Aorta (tissue), 5 donors: ENCODE measurements at places on chromosomes 5 and 9. TPM values are rescaled to one million over a fixed set of nuclear protein-coding genes. Genes with fewer than 3 reads are reported as not detected.

The PAEP gene
- total RNA-seq, result not detected

The SLC34A3 gene
- total RNA-seq, result not detected

- DNase-seq, result no peak
These were observed 39.7 kb downstream of the ADGRV1 start for GRCh38 chr5:90598293-90598692.

DNA sequence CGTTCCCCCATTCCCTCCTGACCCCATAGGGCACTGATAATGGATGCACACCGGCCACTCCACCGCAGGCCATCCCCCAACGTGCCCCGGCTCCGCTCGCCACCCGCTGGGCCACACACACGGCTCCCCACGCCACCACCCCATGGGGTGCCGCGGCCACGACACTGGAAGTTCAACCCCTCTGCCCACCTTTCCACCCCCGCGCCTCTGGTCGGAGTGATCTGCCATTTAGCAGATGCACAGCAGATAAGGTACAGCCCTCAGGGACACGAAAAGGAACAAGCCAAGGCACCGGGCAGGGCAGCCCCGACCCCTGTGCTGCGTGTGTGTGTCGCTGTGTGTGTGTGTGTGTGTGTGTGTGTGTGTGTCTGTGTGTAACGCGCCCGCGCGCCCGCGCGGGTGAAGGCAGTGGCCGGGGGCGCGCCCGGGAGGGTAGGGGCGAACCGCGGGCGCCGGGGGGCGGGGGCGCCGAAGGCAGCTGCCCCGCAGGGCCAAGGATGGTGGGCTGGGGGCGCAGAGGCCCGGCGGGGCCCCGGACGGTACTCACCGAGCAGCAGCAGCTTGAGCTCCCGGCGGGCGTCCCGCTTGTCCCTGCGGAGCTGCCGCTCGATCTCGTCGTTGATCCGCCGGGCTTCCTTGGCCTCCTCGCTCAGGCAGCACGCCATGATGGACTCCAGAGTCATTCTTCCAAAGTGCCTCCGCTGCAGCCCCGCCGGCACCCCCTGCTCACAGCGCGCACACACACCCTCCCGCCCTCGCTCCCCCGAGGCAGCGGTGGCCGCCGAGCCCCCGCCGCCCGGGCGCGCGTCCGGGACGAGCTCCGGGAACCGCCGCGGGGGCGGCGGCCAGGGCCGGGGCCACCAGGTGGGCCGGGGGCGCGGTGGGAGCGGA, 813 bp downstream of the GNAQ start:
- DNase-seq, result peak; percentile 86

DNA sequence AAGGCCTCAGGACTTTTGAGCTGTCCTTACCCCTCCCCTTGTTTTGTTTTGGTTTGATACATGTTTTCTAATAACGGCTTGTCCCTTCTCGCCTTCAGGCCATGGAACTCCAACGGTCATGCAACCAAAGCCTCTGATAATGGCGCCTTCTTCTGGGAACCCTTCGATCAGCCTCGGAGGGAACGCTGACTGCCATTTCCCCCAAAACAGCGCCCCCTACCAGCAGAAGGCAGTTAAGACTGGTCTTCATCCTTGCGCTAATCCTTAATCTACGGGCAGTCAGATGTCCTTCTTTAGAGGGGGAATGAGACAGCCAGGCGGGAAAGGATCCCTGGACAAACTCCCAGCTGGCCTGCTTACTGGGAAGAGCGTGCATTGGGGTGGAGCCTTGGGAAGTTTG, 276.6 kb downstream of the ICE1 start:
- DNase-seq, result no peak

The CCDC192 gene
- total RNA-seq, result not detected

DNA sequence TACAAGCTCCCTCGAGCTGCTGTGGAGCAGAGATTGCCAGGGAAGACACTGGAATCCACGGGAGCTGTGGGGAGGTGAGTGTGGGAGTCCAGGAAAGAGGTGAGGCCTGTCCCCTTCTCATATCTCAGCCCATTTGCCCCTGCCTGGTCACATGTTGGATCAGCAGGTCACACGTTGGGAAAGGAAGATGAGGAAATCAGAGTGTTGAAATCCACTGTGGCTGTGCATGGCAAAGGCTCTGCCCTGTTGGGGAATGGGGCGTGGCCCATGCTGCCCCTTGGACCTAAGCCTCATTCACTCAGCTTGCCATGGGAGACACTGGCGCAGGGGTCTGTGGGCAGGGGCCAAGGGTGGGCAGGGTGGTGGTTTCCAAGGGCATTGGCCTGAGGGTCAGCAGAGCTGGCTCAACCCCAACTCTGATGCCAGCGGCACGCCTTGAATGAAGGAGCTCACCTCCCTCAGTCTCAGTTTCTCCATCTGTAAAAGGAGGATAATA, 85.4 kb upstream of the CPEB4 start:
- DNase-seq, result no peak

DNA sequence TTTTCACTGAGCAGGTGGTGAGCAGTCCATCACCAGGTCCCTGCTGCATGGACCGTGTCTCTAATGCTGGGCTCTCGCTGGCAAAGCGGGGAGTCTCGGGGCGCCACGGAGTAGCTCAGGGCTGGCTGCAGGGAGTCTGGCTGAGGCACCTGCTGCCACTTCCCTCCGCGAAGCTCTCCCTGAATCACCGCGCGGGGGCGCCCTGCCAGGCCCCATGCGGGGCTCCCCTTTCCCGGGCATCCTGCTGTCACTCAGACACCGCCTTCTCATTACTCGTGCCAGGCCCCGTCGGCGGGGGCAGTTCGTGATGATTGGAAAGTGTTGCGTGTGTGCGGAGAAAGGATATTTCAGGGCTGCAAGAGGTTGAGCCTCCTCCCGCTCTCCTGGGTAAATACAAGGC, 335.8 kb downstream of the IRX2 start:
- DNase-seq, result no peak

- peak; percentile 26 for DNase-seq
These were observed 42.7 kb downstream of the SECISBP2 start for GRCh38 chr9:89361031-89361430.

The LCN15 gene
- not detected for total RNA-seq

- peak; percentile 94 for DNase-seq
These were observed 1.1 kb upstream of the EPB41L4A start for GRCh38 chr5:112419986-112420864.

- DNase-seq, result no peak
These were observed 86.2 kb downstream of the PTPN3 start for GRCh38 chr9:109411798-109412352.

DNA sequence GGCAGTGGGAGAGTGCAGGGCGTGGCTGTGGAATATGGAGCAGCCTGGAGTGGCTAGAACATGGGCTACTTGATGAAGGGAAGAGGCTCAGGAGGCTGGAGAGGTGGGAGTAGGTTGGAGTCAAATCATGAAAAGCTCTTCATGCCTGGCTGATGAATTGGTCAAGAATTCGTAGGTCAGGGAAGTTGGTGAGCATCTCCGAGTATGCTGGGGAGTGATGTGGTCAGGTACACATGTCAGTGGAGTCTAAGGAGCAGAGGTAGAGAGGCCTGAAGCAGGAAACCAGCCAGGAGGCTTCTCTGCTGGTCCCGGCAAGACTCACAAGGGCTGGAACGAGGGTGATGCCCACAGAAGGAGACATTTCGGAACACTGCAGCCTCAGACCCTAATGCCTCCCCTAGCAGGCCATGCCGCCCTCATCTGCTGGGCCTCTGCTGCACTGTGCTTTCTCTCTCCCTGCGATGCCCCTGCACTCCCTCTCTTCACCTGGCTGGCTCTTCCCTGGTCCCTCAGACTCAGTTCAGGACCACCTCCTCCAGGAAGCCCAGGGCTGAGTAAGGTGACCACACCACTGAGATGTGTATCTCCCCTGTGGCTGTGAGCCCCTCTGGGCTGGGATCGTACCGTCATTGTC, 33.6 kb downstream of the TMOD1 start:
- DNase-seq, result no peak

GRCh38 chr9:15231788-15232635, 75.0 kb downstream of the TTC39B start:
- DNase-seq, result no peak

GRCh38 chr9:107070586-107070985, 207.6 kb downstream of the ZNF462 start:
- DNase-seq, result no peak

GRCh38 chr5:107705402-107706014, 34.8 kb upstream of the EFNA5 start:
- DNase-seq, result no peak

DNA sequence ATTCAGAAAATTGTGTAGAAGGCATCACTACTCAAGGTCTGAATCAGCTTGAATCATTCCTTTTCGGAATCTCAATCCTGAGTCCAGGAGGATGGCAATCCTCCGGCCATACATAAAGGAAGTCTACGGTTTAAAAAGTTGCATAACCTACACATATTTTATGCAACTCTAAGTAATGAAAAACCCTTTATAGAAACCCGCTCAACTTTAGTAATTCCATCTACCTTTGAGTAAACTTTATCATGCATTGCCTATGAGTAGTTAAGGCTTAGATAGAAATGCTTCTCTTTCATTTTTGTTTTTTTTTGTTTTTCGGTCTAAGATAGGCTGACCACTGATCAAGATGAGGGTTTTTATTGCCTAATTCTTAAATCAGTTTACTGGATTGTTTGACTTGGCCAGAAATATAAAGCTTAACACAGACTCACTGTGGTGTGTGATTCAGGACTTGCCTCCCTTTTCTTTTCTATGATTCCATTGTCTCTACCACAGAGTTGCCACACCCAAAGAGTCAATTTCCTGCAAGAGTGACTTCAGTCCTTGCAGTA, 85.0 kb downstream of the LURAP1L start:
- DNase-seq, result no peak

DNA sequence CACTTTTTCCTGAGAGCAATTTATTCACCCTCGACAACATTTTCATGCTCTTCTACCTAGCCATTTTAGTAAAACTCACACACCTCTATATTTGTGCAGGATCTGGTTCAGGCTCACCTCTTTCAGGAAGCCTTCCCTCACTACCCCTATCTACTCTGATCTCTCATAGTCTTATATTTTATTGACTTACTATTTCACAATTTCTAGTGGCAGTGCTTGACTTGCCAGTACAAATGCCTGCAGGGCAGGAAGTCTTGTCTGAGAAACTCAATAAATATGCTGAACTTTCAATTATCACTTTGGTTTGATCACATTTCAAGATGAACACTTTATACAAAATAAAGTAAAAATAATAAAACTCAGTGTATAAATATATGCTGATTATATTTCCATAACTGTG, 226.8 kb downstream of the CETN3 start:
- DNase-seq, result no peak

GRCh38 chr9:1604942-1605560, 410.1 kb upstream of the SMARCA2 start:
- DNase-seq, result no peak

GRCh38 chr9:75869236-75869635, 21.2 kb upstream of the PCSK5 start:
- no peak for DNase-seq

DNA sequence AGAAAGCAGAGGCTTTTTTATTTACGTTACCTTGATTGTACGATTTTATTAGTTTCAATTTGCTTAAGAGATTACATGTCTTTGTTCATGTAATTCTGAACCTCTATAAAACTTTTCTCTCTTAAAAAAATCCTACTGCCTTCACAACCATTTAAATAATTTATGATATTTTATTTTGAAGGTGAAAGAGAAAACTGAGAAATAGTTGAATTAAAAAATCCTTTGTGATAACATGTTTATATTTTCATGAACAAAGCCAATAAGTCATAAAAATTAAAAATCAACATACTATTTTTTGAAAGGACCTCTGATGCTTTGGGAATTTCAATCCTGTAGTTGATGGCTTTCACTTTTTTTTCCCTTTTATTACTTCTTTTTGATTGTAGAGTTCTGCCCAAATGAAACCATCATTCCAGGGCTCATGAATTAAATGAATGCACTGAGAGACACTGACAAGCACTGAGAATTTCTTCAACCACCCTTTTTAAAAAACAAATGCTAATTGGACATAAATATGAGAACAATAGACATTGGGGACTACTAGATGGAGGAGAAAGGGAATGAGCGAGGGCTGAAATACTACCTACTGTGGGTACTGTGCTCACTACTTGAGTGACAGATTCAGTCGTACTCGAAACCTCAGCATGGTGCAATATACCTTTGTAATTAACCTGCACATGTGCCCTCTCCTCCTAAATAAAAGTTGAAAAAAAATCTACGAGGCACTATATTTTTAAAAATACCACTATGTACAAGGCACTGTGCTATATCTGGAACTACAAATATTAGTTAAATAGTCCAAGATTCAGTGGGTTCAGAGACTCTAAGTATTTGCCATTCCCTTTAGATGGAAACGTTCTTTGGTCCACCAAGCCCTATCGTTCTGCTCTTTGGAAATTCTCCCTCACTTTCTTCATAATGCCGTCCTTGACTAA, 5.9 kb downstream of the CDKN2A start:
- DNase-seq, result no peak

The FAM170A gene
- total RNA-seq, result not detected

The ARSB gene
- total RNA-seq, result 16.2 TPM

DNA sequence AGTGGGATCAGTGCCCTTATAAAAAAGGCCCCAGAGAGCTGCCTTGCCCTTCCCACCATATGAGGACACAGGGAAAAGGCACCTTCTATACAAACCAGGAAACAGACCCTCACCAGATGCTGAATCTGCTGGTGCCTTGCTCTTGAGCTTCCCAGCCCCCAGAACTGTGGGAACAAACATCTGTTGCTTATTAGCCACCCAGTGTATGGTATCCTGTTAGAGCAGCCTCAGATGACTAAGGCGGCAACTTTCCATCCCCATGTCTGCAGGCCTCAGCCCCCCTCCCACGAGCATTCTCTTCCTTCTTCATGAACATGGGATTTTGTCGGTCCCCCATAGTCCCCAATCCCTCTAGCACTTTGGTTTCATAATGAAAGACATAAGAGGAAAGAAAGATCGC, 202.5 kb upstream of the GAS1 start:
- no peak for DNase-seq

DNA sequence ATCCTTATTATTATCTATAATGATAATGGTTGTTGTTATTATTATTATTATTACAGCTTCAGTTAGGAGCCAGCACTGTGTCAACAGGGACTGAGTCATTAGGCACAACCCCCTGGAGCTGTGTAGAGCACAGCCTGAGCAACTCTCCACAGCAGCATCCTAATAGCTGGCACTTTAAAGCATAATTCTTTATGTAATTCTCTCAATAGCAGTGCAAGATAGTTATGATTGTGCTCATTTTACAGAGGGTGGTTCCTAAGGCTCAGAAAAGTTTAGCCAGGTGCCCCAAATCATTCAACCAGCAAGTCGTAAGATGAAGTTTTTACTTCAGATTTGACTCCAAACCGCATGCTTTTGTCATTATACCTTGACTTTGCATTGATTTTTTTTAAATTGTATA, 390.3 kb downstream of the ANXA1 start:
- DNase-seq, result no peak

DNA sequence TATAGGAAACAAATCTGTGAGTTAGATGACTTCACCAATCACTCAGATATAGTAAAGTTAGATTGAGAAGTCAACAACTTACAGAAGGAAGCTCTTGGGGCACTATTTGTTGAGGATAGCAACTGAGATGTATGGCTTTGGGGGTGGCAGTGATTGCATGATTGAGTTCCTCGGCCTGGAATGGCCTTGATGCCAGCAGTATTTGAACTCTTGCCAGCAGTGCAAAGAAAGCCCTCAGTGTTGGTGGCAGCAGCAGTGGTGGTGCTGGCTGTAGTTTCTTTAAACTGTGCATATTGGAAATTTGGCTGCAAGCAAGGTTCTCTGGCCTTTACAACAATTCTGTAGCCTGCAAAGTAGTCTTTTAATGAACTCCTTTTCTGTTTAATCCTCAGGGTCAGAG, 41.4 kb upstream of the PJA2 start:
- DNase-seq, result no peak
